ENCODE measurements at places on chromosomes 12 and 14. TPM values are rescaled to one million over a fixed set of nuclear protein-coding genes. Genes with fewer than 3 reads are reported as not detected.
A peak's percentile ranks its signal among the peaks of the same experiment; 100 is the strongest.

GRCh38 chr12:115507560-115507889, 770.0 kb downstream of the MED13L start:
- DNase-seq = no peak

- no peak for DNase-seq
These were observed 3.1 kb downstream of the SMOC1 start for GRCh38 chr14:69882116-69882864.

DNA sequence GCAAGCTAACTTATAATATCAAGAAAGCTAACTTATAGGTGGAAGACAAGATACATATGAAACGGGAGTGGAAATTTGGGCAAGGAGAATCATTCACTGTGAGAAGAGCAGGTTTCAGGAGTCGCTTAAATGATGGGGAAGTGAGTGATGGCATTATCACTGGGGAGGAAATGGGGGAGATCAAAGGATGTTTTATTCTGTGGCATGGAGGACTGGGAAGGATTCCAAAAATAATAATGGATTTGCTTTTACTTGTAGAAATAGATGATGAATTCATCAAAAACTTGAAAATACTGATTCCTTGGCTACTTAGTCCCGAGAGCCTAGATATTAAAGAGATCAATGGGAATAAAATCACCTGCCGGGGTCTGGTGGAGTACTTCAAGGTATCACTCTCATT, 47.8 kb downstream of the SAV1 start:
- DNase-seq = no peak

DNA sequence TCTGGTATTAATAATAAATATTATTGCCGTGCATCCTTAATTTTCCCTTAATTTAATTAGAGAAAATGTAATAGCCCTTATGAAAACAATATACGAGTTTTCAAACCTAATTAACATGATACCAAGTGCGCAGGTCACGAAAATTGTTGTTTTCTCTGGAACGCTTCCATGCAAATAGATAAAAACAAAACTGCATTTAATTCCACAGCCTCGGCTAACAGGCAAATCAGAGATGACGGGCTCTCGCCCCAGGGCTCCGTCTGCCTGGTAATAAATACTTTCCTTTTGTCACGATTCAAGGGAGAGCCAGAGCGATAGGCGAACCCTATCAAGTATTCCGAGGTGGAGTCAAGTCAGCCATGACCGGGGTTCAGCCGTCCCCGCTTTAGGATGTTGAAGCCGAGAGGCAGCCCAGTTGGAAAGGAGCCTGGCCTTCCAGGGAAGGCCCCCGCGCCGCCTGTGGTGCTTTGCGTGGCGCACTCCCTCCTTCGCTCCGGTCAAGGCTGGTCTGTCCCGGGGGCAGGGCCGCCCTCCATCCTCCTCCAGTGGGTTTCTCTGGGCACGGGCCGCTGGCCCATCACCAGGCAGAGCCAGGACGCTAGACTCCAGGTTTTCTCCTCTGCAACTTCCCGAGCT, 137.8 kb upstream of the GSC start:
- DNase-seq = no peak

- no peak for DNase-seq
These were observed 54.5 kb upstream of the TMEM260 start for GRCh38 chr14:56524971-56525677.

DNA sequence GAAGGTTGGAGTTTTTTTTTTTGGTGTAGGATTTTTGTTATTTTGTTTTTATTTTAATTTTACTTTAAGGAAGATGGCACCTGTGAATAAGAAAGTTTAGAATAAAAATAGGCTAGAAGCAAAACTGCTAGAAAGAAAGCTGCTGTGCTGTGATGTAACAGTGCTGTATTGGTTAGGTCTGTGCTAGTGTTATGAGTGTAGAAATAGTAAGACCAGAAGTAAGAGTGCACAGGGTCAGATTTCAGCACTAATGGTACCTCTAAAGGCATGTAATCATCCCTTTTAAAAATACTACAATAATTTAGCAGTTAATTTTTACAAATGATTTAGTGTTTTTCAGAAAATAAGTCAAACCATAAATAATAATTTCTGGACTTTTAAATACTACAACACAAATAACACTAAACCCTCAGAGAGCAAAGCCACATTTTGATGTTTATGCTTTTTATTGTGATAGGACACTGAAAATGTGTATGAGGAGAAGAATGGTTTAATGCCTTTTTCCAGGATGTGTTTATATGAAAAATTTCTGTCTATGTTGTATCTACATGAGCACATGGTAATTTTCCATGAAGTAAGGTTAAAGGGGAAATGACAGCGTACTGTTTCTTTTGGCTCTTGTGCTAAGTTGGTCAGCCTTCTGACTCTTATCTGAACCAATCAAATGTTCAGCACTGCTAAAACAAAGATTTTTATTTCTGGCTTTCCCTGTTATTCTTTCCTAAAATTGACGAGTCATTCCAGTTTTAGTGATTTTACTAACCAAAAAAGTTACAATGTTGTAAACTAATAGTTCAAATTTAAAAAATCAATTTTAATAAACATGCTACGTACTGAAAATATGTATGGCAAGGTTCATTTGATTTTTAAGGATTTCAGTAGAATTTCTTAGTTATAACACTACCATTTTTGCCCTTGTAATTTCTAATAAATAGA, 96.1 kb downstream of the PPHLN1 start:
- DNase-seq = peak; percentile 82

DNA sequence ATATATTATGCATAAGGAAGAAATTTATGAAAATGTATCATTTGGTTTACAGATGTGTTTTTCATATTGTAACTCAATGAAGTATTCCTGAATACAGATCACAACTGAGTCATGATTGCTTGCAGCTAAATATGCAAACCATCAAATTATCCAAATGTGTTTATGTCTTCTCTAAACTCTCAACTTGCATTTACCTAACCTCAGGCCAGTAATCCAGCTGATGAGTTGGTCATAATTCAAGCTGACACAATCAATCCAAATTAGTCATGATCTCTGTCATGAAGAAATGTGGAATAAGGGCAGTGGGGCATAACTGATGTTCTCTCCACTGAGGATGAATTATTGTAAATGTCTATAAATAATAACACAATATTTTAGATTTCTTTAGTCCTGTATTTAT, 104.8 kb upstream of the CNTN1 start:
- DNase-seq = no peak

The ZFP36L1 gene
- polyA plus RNA-seq = 58.6 TPM

DNA sequence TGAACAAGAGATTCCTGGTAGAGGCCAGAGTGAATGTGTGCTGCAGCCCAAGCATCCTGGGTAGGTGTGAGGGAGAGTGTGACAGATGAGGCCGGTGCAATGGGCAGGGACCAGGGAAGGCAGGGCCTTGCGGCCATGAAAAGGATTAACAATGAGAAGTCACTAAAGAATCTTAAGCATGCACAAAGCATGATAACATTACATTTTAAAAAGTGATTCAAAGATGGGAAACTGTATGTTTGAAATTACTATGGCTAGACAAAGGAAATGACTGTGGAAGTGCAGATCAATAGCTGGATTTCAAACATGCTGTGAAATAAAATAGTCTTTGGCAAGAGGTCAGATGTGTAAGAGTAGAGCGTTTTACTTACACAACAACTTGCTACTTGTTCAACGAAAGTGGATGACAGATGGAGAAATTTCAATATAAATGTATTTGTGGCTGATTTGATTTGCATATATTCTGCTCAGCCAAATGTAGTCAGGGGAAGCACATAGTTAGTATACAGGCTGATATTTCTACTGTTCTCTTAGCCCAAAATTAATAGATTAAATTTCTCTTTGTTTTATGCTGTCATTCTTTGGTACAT, 175.5 kb downstream of the CCDC59 start:
- peak; percentile 67 for DNase-seq

- DNase-seq = no peak
These were observed 81.5 kb downstream of the LGR5 start for GRCh38 chr12:71521125-71521524.

GRCh38 chr12:6998715-6999451, 19.4 kb downstream of the LPCAT3 start:
- no peak for DNase-seq

The SLCO1B1 gene
- polyA plus RNA-seq = not detected

GRCh38 chr14:104556256-104557021, 23.1 kb upstream of the C14orf180 start:
- no peak for DNase-seq

GRCh38 chr14:90814806-90815571, 1.2 kb downstream of the TTC7B start:
- DNase-seq = no peak

GRCh38 chr12:113500306-113500675, 28.6 kb upstream of the LHX5 start:
- no peak for DNase-seq

- DNase-seq = no peak
These were observed 2.4 kb downstream of the LGR5 start for GRCh38 chr12:71441836-71442566.

The HSPB8 gene
- polyA plus RNA-seq = 42.4 TPM

GRCh38 chr14:80419769-80420168, 208.5 kb upstream of the DIO2 start:
- no peak for DNase-seq

DNA sequence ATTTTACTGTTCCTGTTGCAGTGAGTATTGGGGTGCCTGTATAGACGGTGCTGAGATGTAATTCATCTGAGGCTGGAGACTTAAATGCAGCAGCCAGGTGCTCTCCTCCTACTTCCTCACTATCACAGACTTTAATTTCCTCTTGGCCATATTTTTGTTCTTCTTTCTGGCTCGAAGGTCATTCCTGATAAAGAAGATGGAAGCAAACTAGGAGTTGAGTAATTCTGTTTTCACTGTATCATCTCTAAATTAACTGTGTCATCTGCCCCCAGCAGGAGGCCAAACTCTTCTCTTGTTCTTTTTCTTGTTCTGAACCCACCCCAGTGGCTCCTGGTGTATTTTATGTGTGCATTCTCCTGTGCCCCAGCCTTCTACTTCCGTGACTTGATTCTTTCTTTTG, 141.7 kb upstream of the ARHGAP5 start:
- DNase-seq = no peak

The RHOJ gene
- 10.4 TPM for polyA plus RNA-seq

GRCh38 chr12:64678835-64679234, 68.5 kb downstream of the RASSF3 start:
- no peak for DNase-seq

The PDE3A gene
- 2.7 TPM for polyA plus RNA-seq

- DNase-seq = peak; percentile 10
These were observed 337.2 kb upstream of the NAV3 start for GRCh38 chr12:77493302-77494168.

- no peak for DNase-seq
These were observed 151.3 kb downstream of the BTG1 start for GRCh38 chr12:91994208-91994797.

The INSM2 gene
- not detected for polyA plus RNA-seq

The CCDC184 gene
- 0.28 TPM for polyA plus RNA-seq

DNA sequence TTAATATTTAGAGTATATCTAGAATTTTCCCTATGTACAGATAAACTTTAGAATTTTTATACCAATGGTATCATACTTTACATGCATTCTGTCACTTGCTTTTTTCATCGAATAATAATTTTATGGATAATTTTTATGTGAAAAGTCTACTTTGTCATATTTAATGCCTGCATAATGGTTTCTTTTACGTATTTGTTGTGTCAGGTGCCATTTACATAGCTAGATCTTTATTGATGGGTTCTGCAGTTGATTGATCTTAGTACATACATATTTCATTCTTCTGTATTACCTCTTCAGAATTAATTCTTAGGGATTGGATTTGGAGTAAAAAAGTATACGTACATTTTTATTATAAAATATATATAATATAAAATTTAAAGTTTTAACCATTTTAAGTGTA, 77.7 kb upstream of the NEDD1 start:
- no peak for DNase-seq

GRCh38 chr12:65988596-65988995, 142.0 kb downstream of the LLPH start:
- no peak for DNase-seq

DNA sequence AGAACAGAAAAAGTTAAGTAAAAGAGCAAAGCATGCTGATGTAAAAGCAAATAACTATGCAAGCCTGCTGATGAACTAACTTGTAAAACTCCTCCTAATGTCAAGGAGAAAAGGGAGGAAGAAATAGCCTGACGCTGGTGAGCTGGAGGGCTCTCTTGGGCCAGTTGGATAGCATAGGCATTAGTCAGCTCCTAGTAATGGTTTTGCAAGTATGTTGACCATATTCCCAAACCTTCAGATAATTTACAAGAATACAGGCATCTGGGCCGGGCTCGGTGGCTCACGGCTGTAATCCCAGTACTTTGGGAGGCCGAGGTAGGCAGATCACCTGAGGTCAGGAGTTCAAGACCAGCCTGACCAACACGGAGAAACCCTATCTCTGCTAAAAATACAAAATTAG, 871.4 kb downstream of the C12orf50 start:
- DNase-seq = peak; percentile 98

GRCh38 chr14:79730196-79730595, 481.1 kb downstream of the DIO2 start:
- no peak for DNase-seq

The TAS2R50 gene
- not detected for polyA plus RNA-seq

DNA sequence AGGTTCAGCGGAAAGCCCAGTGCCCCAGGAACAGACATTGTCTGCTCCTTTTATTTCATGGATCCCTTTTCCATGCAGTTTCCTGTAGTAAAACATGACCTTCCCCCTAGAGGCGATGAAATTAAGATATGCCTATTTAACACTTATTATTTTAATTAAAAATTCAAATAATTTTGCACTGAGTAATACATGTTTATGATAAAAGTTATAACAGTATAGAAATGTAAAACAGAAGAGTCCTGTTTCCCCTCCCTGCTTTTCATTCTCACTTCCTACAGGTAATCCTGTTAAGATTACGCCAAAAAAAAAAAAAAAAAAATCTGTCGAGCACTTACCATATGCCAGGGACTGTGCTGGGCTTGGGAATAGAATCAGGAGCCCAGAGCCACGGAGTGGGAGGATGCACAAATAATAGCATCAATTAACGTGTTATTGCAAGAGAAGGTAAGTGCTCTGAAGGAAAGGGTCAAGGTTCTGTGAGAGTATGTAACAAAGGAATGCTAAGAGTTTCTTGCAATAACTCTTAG, 830 bp upstream of the LPCAT3 start:
- DNase-seq = peak; percentile 6

The SLC4A8 gene
- polyA plus RNA-seq = 4.9 TPM

- no peak for DNase-seq
These were observed 298.5 kb downstream of the NPAS3 start for GRCh38 chr14:33237115-33237740.

- no peak for DNase-seq
These were observed 278.3 kb downstream of the SEC23A start for GRCh38 chr14:38824706-38825105.

The PRH2 gene
- polyA plus RNA-seq = 0.14 TPM

The EGLN3 gene
- 0.08 TPM for polyA plus RNA-seq

DNA sequence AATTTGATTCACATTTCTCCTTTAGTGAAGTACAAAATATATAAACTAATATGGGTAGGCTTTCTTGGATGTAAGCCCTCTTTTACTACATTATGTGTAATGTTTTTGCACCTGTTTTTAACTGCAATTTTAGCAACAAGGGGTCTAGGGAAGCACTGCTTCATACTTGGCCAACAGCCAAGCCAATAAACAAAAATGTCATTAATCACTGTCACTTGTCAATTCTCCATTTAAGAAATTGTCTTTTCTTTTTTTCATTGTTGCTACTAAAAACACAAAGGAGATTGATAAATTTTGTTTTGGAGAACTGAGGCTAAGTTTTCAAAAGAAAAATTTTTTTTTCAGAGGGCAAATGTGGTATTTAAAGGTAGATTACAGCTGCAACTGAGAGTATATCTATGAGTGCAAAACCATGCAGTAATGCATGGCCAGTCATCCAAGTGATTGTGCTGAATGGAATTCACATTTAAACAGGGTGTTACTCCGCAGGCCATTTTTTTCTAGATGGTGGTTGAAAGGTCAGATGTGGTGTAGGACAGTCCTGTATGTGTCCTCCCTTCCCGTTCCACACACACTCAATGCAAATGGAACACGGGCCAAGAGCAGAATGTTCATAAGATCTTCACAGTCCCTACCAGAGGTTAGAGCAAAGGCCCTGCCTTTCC, 503.0 kb upstream of the LMO3 start:
- no peak for DNase-seq
